T-helper 2 cell treated with Interferon-gamma antibody and Interleukin-4, amounts not matched to agents 5 μg/mL and 100 μg/mL, for 36 hours (primary cell): ENCODE measurements at places on chromosomes 12 and 14.

GRCh38 chr14:105447651-105448640 lies 26.7 kb upstream of the CRIP2 start:
- no peak for DNase-seq

GRCh38 chr12:84704856-84705255 lies 207.7 kb downstream of the SLC6A15 start:
- DNase-seq, result no peak

- DNase-seq, result no peak
Observed at GRCh38 chr12:10151621-10152020, 20.3 kb downstream of the OLR1 start.

DNA sequence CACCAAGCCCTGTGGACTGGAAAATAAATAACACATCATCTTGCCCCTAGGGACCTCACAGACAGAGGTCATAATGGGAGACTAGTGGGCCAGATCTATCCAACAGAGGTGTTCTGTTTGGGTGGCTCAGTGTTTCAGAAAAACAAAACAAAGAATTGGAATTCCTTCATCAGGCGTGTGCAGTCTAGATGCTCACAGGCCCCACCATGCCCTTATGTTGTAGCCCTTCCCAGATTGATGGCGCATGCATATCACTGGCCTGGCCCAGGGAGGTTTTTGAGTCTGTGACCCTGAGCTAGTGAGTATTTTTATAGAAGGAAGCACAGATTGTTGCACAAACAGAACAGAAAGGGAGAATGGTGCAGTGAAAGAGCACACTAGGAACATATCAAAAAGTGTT lies 859.6 kb downstream of the BCL11B start:
- DNase-seq, result no peak

GRCh38 chr12:94609917-94610443 lies 40.4 kb downstream of the TMCC3 start:
- DNase-seq, result no peak

DNA sequence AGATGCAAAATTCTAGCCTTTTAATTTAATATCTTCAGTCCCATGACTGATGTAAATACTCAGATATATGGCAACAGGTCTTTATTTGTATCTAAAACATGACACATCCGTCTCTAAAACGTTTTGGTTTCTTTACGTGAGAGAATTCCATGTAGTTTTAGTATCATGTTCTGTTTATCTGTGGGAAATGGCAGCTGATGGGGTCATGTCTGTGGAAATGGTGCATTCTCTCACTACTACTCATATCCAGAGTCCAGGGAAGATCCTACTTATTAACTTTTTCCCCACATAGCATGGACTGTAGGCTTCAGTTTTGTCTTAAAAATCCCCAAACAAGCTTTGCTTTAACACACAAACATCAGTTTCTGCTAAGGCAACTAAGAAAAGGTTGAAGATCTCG lies 53.8 kb downstream of the SPTLC2 start:
- no peak for DNase-seq
